Activated CD8-positive, alpha-beta T cell treated with anti-CD3 and anti-CD28 coated beads for 36 hours (primary cell): ENCODE measurements at places on chromosomes 4 and X.

DNA sequence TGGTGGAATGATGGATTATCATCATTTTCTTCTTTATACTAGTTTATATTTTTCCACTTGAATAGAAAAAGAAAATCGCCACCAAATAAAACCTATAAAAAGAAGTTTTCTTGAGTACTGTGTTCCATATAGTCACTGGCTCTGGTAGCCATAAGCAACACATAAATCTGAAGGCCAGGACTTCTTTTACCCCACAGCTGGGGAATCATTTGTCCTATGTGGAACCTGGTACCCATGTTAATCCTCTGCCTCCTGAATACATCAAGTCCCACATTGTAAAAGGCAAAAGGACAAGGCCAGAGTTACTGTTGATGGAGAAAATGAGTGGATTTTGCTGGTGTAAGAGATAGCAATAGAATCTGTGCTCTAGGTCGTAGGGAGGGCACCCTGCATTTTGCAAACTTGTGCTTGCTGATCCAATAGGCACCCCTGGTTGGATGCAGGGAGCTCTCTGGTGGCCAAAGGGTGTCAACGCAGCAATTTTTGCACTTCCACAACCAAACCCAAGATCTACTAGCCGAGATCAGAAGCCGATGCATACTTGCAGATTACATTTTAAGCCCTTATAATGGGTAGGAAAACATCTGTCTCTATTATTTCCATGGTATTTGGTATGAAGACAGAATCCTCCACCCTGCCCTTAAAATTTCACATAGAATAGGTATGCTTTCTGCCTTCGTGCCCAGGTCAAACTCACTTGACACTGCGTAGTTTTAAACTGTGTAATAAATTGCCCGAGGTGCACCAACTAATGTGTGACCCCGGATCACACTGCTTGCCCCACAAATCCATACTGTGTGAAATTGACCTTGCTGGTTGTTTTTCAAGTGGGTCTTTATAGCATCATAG is 146.2 kb upstream of the SCML1 start:
- H3K27me3 ChIP-seq, result peaks cover 6% of the 10 kb centered on the region
- DNase-seq, result peak; percentile 56
- H3K27ac ChIP-seq, result peak overlapping the region; percentile 25
- H3K36me3 ChIP-seq, result no peaks in the 10 kb centered on the region
- peaks cover 16% of the 10 kb centered on the region for H3K4me1 ChIP-seq
- H3K4me3 ChIP-seq, result no peak overlapping the region

GRCh38 chr4:100833906-100834305 is 316.1 kb upstream of the EMCN start:
- no peak overlapping the region for H3K27ac ChIP-seq
- H3K27me3 ChIP-seq, result peaks cover 3% of the 10 kb centered on the region
- no peaks in the 10 kb centered on the region for H3K4me1 ChIP-seq
- H3K36me3 ChIP-seq, result no peaks in the 10 kb centered on the region

GRCh38 chrX:154824638-154825037 is 9.8 kb downstream of the SMIM9 start:
- peaks cover 16% of the 10 kb centered on the region for H3K4me1 ChIP-seq
- no peaks in the 10 kb centered on the region for H3K27me3 ChIP-seq
- H3K36me3 ChIP-seq, result no peaks in the 10 kb centered on the region
- DNase-seq, result no peak

DNA sequence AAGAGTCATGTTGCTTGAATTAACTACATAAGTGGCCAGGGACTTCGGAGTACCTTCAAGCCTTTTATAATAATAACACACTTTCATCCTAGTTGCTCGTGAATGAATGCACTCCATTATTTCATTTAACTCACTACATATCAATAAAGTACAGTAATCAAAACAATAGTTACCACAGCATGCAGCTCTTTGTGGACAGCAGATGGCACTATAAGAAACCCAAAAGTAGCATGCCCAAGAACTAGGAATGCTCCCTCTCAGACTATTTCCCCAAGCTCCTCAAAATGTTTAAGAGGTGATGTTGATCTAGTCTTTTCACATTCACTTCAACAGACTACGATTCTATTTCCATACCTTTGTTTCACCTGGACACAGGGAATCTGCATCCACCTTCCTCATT is 500.8 kb upstream of the DIAPH2 start:
- H3K36me3 ChIP-seq, result no peaks in the 10 kb centered on the region
- DNase-seq, result no peak
- no peaks in the 10 kb centered on the region for H3K4me1 ChIP-seq
- no peak overlapping the region for H3K4me3 ChIP-seq
- no peak overlapping the region for H3K27ac ChIP-seq

DNA sequence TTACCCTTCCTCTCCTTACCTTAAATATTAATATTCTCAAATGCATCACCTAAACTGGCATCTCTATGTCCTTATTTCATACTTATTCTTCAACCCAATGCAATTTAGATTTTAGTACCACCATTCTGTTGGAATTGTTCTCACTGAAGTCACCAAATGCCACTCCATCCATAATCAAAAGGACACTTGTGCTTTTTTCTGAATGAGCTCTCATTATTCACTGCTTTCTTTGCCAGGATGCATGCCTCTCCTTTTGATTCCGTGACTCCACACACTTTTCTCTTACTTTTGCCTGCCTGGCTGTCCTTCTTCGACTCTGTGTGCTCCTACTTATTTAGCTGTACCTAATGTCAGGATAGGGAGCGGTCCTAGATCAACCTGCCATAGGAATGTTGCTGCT is 633.1 kb upstream of the BOD1L1 start:
- DNase-seq, result no peak
- no peaks in the 10 kb centered on the region for H3K27me3 ChIP-seq
- H3K36me3 ChIP-seq, result no peaks in the 10 kb centered on the region
- H3K4me1 ChIP-seq, result no peaks in the 10 kb centered on the region
- H3K4me3 ChIP-seq, result no peak overlapping the region
- no peak overlapping the region for H3K27ac ChIP-seq

DNA sequence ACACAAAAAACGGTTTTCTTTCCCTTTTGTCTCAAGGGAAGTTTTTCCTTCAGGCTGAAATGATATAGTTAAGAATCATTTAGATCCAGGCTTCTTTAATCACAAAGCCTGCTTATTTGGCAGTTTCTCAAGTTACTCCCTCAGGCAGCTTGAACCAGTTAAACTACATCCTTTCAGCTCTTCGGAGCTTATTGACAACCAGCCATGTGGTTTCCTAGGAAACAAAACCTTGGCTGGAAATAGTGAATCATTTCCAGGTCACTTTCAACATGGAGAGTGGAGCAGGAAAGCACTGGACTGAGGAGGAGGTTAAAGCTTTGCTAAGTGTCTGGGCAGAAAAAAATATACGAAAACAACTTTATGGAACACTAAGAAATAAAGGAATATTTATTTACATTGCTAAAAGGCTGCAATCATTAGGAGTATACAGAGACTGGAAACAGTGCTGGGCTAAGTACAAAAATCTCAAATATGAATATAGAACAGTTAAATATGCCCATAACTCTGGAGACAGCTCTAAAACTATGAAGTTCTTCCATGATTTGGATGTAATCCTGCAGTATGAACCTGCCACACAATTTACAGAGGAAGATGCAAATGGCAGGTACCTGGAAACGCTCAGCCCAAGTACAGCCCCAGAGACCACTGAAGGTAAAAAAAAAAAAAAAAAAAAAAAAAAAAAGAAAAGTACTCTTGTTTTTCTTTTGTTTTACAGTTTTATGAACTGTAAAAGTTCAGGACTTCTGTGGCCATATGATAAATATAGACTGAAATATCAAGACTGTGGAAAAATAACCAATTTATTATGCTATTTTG is 23.2 kb upstream of the AASDH start:
- H3K4me1 ChIP-seq, result peaks cover 25% of the 10 kb centered on the region
- H3K27me3 ChIP-seq, result no peaks in the 10 kb centered on the region
- DNase-seq, result no peak
- H3K36me3 ChIP-seq, result peaks cover 21% of the 10 kb centered on the region

DNA sequence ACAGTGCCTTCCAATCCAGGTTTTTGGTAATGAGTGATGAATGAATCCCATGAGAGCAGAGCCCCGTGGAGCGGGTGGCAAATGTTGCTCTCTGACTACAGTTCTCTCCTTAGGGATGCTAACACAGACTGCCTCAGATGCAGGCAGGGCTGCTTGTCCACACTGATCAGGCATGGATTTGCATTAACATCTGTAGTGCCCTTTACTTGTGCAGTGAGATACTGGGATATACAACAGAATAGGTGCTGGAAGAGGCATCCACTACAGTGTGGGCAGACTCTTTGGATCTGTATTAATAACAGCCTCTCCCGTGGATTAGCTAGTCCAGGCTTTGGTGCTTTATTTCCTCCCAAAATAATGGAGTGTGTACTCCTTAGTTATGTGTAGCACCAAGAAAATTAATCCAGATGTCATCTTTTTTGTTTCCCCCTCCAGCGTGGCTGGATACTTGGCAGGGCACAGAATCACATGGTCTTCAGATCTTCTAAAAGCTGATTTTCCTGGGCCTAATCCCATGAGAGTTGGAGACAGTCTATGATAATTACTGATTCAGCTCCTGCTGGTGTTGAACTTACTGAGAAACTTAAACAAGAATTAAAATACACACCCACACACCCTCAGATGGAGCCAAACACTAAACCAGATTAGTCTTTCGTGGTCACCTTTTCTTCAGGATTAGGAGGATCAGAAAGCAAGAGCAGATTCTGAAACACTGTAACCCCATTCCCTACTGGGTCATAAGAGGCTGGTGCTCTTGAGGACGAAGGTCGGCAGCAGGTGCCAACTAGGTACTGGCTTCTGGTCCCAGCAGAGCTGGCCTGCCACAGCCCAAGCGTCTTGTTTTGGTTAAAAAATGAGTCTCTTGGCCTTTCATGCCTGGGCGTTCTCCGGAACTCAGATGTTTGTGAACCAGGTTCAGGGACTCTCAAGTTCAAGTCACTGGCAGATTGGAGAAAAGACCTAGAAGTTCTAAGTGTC is 23.1 kb upstream of the NAP1L5 start:
- H3K27ac ChIP-seq, result no peak overlapping the region
- H3K27me3 ChIP-seq, result no peaks in the 10 kb centered on the region
- no peak for DNase-seq
- peaks cover 38% of the 10 kb centered on the region for H3K36me3 ChIP-seq

DNA sequence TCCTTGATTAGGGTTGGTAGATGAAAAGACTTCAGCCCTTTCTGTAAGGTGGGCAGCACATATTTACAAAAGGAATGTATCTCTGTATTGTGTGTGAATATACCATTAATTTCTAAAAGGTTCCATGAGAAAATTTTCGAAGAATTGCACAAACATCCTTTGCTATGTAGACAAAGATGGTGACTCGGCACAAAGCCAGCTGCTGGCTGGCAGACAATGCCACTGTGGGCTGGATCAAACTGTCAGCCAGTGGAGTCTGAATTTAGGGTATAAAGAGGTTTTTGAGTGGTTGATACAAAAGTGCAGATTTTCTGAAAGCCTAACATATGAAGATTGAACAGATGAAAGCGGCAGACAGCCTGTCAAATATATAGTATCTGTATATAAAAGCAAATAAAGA is 5.6 kb upstream of the TXK start:
- peak; percentile 48 for DNase-seq
- H3K27me3 ChIP-seq, result no peaks in the 10 kb centered on the region
- peaks cover 30% of the 10 kb centered on the region for H3K36me3 ChIP-seq
- H3K4me3 ChIP-seq, result no peak overlapping the region

DNA sequence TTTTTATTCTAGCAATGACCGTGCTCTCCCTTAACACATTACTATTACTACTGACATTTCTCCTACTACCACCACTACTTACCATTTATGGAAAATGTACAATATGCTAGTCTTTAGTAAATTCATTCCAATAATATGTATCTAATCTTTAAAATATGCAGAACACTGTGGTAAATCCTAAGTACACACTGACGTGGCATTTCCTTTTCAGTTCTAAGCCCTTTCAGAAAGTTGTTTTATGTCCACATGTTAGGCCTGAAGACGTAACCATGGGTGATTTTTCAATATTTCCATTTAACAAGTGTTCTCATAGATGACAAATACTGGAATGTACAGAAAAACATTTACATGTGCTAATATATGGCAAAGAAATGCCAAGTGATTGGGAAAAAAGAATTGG is 268.6 kb upstream of the SLIT2 start:
- H3K27me3 ChIP-seq, result no peaks in the 10 kb centered on the region
- no peaks in the 10 kb centered on the region for H3K4me1 ChIP-seq
- no peaks in the 10 kb centered on the region for H3K36me3 ChIP-seq
- no peak for DNase-seq
- H3K4me3 ChIP-seq, result no peak overlapping the region
- H3K27ac ChIP-seq, result no peak overlapping the region

GRCh38 chr4:177508662-177509061 is 66.4 kb upstream of the AGA start:
- H3K4me1 ChIP-seq, result peaks cover 8% of the 10 kb centered on the region
- H3K27ac ChIP-seq, result no peak overlapping the region
- H3K4me3 ChIP-seq, result no peak overlapping the region
- H3K36me3 ChIP-seq, result no peaks in the 10 kb centered on the region
- DNase-seq, result no peak
- no peaks in the 10 kb centered on the region for H3K27me3 ChIP-seq

GRCh38 chr4:120850018-120850599 is 72.4 kb downstream of the PRDM5 start:
- H3K4me1 ChIP-seq, result peaks cover under 1% of the 10 kb centered on the region
- no peak overlapping the region for H3K4me3 ChIP-seq
- no peak for DNase-seq
- H3K36me3 ChIP-seq, result no peaks in the 10 kb centered on the region

- H3K27ac ChIP-seq, result no peak overlapping the region
- no peak for DNase-seq
- no peaks in the 10 kb centered on the region for H3K4me1 ChIP-seq
- H3K36me3 ChIP-seq, result no peaks in the 10 kb centered on the region
- no peak overlapping the region for H3K4me3 ChIP-seq
These were observed 93.3 kb downstream of the NAA11 start for GRCh38 chr4:79232540-79232939.

GRCh38 chr4:12584116-12584875 is 899.8 kb downstream of the RAB28 start:
- no peak overlapping the region for H3K27ac ChIP-seq
- H3K27me3 ChIP-seq, result no peaks in the 10 kb centered on the region
- no peak for DNase-seq
- no peaks in the 10 kb centered on the region for H3K36me3 ChIP-seq

DNA sequence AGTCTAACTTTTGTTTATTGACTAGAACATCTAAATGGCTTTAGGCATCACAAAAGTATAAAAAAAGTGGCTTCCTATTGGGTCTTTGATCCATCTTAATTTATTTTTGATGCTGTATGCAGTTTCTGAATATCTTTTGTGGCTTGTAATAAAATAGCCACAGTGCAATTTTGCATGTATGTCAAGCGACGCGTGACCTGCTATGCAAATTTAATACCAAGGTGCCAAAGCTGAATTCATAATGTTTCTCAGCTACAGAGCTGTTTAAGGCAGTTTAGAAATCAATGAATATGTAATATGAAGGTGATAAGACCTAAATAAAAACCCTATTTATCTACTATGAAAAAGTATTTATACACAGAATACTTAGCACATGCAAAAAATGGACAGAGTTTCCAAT is 197.8 kb downstream of the AFF2 start:
- H3K27me3 ChIP-seq, result no peaks in the 10 kb centered on the region
- no peaks in the 10 kb centered on the region for H3K4me1 ChIP-seq
- H3K27ac ChIP-seq, result no peak overlapping the region
- DNase-seq, result no peak

GRCh38 chr4:159105761-159106243 is 2.9 kb downstream of the RAPGEF2 start:
- peak overlapping the region; percentile 99 for H3K4me3 ChIP-seq
- H3K4me1 ChIP-seq, result peaks cover 65% of the 10 kb centered on the region
- H3K36me3 ChIP-seq, result peaks cover 2% of the 10 kb centered on the region
- peak; percentile 64 for DNase-seq
- peaks cover 5% of the 10 kb centered on the region for H3K27me3 ChIP-seq
- peak overlapping the region; percentile 69 for H3K27ac ChIP-seq

- no peak overlapping the region for H3K27ac ChIP-seq
- no peaks in the 10 kb centered on the region for H3K36me3 ChIP-seq
- no peak overlapping the region for H3K4me3 ChIP-seq
- no peaks in the 10 kb centered on the region for H3K4me1 ChIP-seq
These were observed 32.8 kb upstream of the JAKMIP1 start for GRCh38 chr4:6232836-6233785.
